Nephron progenitor cell (in vitro differentiated cells): ENCODE measurements at places on chromosomes 4 and X.

GRCh38 chr4:109886303-109886702 lies 26.4 kb upstream of the EGF start:
- DNase-seq = no peak

DNA sequence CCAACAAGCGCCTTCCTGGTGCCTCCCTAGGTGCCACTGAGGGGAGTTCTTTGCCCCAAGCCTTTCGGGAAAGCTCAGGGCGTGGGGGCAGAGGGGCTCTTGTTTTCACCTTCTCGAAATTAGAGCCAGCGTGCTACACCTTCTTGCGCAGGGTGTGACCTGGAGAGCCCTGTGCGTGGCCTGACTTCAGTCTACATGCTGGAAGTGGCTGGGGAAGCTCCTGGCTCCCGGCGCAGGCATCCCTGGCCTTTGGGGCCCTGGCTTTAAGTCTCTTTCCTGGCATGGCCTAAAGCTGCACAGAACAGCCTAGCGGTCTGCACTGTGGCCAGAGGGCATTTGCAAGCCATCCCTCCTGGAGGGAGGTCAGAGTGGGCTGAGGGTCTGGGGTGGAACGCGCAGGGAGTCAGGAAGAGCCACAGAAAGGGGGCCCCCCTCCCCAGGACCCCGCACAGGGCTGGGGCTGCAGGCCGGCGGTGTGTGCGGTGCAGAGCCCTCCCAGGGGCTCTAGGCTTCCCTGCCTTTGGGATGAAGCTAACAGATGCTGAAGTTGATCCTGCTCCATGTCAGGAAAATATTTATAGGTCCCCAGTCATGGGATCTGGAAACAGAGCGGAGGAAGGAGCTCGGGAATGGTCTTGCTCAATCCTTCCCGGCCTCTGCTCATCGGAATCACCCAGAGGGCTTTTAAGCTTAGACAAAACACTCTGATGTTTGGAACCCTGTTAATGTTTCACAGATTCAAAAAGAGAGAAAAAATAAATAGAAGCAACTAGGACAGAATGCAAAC lies 781 bp upstream of the SPON2 start:
- no peak for DNase-seq

GRCh38 chr4:174120446-174121295 lies 162.8 kb downstream of the FBXO8 start:
- peak; percentile 56 for DNase-seq

DNA sequence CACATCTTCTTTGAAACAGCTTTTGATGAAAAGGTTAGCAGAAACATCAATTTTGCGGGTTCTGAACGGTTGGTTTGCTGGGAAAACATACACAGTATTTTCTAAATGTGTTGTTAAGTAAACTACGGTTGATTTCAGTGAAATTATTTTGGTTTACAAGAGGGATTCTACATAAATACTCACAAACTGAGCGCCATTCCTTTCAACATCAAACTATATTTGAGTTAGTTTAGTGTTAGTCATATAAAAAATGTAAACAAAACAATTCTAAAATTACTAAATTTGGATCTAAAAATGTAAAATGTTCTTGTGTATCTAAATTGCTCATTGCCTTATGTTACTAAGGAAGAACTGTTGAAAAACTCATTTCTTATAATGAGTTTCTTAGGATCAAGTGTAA lies 425.6 kb downstream of the PCDH18 start:
- DNase-seq = no peak

GRCh38 chr4:131644619-131645018 lies 1504.5 kb upstream of the PCDH10 start:
- peak; percentile 21 for DNase-seq

DNA sequence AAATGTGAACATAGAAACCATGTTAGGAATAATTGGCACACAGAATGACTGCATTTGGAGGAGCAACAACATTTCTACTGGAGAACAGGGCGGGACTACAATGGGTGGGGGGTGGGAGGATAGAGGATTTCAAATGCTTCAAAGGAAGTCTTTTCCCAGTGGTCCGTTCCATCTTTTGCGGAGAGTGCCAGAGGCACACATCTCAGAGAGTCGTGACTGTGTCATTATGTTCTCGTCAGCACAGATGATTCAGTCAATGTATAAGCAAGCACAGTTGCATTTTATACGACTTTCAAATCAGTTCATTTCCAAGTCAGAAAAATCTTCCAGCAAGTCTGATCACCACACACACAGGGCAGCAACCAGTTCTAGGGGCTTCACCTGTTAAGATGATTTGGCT lies 22.7 kb upstream of the GPR50 start:
- DNase-seq = no peak

GRCh38 chrX:52422884-52423283 lies 54.1 kb downstream of the XAGE2 start:
- no peak for DNase-seq

- no peak for DNase-seq
Measured at GRCh38 chr4:186931519-186931918, 207.9 kb upstream of the FAT1 start.

DNA sequence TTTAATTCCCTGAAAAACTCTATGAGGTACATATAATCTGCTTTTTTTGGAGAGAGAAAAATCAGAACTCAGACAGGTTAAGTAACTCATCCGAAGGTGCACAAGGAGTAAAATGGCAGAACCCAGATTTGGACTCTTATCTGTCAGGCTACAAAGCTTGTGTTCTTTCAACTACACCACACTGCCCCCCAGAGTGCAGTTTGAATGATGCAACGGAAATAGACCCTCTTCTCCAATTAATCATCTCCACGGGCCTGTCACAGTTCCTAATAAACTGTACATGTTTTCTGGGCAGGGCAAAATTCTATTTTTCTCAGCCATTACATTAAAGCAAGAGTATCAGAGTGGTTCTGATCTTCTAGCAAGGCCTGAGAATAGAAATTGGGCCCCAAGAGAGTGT lies 35.3 kb upstream of the DCX start:
- peak; percentile 58 for DNase-seq

DNA sequence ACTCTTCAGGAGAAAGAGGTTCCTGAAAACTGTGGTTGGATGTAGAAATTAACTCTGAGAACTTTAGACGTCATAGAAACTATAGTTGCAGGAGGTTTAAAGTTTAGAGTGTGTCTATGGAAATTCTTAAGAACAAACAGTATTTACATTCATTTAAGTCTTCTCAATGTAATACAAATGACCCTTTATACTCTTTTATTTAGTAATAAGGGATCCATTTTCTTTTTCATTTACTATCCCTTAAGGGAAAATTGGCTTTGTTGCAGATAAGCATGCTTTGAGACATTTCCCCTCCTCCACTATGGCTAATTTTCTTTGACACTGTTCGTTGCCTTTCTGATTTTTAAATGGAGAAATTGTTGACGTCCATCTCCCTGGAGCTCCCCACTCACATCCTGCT lies 96.4 kb downstream of the POLA1 start:
- DNase-seq = no peak

DNA sequence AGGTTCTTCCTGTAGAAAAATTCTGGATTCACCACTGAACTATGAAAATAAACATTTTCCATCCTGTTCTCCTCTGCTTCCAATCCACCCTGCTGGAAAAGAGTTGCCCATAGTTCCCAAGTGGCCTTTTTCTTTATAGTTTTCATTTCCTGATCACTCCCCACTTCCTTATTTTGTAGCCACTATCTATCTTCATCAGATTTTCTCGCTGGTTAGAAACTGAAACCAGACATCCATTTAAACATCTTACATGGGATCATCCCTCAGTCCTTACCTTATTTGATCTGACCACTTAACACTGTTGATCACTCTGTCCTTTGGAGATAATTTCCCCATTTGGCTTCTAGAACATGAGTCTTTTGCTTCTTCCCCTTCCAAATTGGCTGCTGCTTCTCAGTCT lies 42.2 kb upstream of the SCOC start:
- DNase-seq = no peak

DNA sequence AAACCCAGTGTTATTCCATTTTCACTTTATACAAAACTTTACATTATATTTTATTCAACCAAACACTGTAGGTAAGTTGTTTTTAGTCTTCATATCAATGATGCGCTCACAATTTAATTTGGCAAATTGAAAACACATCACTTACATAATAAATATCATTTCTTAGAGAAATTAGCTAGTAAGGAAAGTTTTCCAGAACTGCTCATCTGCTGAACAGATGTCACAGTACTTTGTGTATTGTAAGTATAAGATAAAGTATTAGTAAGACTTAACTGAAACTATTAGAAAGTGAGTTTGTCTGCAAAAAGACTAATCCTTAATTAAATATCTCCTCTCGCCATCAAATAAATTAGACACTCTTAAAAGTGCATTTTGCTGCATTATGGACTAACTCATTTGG lies 108.7 kb upstream of the PACRGL start:
- DNase-seq = no peak

DNA sequence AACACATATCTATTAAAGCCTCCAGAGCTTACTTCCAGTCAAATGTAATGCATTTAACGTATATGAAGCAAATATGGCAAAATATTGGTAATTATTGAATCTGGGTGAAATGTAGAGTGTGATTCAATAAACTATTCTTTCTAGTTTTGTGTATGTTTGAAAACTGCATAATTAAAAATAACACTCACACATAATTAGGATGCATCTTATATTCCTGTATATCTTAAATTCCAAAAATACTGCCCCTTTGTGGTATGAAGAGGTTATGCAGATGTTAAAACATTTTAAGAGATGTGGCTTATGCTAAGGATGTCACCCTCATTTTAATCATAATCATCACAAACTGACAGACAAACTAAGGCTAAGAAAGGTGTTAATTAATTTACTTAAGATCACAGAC lies 182.9 kb downstream of the COX18 start:
- DNase-seq = no peak

DNA sequence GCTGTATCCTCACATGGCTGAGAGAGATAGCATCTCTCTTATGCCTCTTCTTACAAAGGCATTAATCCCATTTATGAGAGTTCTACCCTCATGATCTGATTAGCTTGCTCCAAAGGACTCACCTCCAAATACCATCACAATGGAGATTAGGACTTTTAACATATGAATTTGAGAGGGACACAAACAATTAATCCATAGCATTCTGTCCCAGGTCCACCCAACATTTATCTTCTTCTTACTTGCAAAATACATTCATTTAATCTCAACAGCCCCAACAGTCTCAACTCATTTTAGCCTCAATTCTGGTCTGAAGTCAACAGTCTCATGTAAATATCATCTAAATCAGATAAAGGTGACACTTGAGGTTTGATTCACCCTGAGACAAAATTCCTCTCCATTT lies 555.4 kb downstream of the RAB28 start:
- no peak for DNase-seq

- no peak for DNase-seq
Measured at GRCh38 chrX:154327038-154327820, 31.6 kb downstream of the TKTL1 start.

GRCh38 chr4:180500154-180500553 lies 1743.0 kb upstream of the TENM3 start:
- DNase-seq = no peak

GRCh38 chrX:82141942-82142341 lies 940.0 kb downstream of the SH3BGRL start:
- DNase-seq = no peak

GRCh38 chr4:140260227-140260626 lies 106.2 kb upstream of the MAML3 start:
- DNase-seq = no peak

- no peak for DNase-seq
Measured at GRCh38 chrX:134460862-134461220, 876 bp downstream of the HPRT1 start.

- DNase-seq = no peak
Measured at GRCh38 chr4:175971388-175972179, 94.1 kb upstream of the WDR17 start.

GRCh38 chrX:39690541-39691415 lies 407.0 kb downstream of the BCOR start:
- no peak for DNase-seq

DNA sequence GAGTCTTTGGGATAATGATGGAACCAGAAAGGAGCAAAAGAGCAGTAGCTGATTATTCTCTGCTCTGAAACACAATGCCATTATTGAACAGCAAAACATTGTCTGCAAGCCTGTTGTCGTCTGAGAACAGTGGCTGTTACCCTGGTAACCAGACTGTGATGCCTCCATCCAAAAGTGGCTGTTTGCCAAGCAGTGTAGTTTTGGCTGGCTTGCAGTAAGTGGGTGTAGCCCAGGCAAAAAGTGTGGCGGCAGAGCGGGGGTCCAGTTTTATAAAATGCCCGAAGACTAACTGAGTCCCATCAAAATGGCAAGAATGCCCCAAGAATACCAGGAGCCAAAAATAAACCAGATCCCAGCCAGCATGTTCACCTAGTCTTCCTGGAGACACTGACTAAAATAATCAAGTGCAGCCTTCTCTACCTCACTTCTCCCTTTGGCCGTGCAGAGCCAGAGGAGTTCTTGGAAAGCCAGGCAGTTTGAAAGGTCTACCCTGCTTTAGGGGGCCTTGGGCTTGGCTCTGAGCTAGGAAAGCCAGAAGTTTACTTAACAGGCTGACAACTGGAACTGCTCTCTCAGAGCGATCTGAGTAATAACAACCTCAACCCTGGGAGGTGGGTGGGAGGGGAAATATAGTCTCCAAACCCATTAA lies 2.6 kb downstream of the PLP1 start:
- DNase-seq = no peak

DNA sequence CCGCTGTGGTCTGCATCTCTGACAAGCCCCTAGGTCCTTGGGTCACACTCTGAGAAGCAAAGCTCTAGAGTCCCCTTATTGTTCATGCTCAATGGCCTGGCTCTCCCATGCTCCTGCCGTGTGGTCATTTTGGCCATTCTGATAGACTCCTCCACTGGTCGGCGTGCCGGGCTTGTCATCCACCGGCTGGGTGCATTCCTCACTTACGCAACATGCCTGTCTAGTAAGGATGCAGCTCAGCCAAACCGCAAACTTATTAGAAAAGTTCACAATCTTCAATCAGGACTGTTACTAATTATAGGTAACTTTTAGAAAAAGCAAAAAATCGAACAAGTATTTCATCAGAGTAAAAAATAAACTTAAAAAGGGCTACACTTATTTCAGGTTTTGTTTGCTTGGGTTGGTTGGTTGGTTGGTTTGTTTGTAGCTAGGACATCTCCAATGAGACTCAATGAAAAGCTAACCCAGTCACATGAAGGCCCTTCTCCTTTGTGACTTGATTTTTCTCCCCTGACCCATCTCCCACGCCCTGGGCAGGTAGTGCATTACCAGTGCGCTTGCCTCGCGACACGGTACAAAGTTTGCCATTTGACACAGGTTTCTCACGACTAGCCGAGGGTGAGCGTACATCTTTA lies 41.0 kb downstream of the IRF2 start:
- DNase-seq = no peak

GRCh38 chrX:72201836-72202536 lies 20.4 kb downstream of the PIN4 start:
- DNase-seq = no peak

- no peak for DNase-seq
Measured at GRCh38 chr4:41668024-41668423, 80.5 kb downstream of the PHOX2B start.

GRCh38 chr4:156261230-156261629 lies 307.6 kb upstream of the CTSO start:
- DNase-seq = no peak

GRCh38 chrX:110671068-110671803 lies 124.4 kb downstream of the CHRDL1 start:
- DNase-seq = no peak

DNA sequence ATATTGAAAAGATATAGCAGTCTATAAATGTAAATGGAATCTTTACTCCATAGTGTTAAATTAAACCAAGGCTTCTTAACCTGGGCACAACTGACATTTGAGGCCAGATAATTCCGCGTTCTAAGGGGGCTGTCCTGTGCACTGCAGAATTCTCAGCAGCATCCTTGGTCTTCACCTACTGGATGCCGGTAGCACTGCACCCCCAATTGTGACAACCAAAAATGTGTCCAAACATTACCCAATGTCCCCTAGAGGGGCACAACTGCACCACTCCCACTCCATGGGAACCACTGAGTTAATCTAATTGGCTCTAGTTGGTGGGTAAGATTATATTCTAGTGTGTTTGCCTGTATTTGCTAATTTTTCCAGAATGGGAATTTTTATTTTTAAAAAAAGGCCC lies 16.6 kb downstream of the AP1S2 start:
- peak; percentile 3 for DNase-seq
